Smooth muscle cell of bladder (primary cell): ENCODE measurements at places on chromosomes 6 and 20. TPM values are rescaled to one million over a fixed set of nuclear protein-coding genes. Genes with fewer than 3 reads are reported as not detected.

The SAMD3 gene
- total RNA-seq: 4.1 and 11.8 TPM in 2 replicates

The CNKSR3 gene
- total RNA-seq: 2.1 and 4.2 TPM in 2 replicates

The NR2E1 gene
- not detected in 2 replicates for total RNA-seq

The EEF1A2 gene
- 1.3 and 3.0 TPM in 2 replicates for total RNA-seq

The BANF2 gene
- total RNA-seq: not detected in 2 replicates
